Activated T-helper 2 cell treated with anti-CD3 and anti-CD28 coated beads, Interferon-gamma antibody, Interleukin-2, Interleukin-4, amounts not matched to agents 10 μg/mL and 5 μg/mL and 100 μg/mL, durations not matched to agents 14 hours and 24 hours and 36 hours (primary cell): ENCODE measurements at places on chromosomes 5 and 9. TPM values are rescaled to one million over a fixed set of nuclear protein-coding genes. Genes with fewer than 3 reads are reported as not detected.

GRCh38 chr5:170747851-170748250 lies 35.7 kb upstream of the GABRP start:
- no peaks in the 10 kb centered on the region for H3K36me3 ChIP-seq
- no peak overlapping the region for H3K4me3 ChIP-seq
- H3K27ac ChIP-seq, result no peak overlapping the region
- H3K27me3 ChIP-seq, result peaks cover 17% of the 10 kb centered on the region
- DNase-seq, result no peak
- no peaks in the 10 kb centered on the region for H3K4me1 ChIP-seq

DNA sequence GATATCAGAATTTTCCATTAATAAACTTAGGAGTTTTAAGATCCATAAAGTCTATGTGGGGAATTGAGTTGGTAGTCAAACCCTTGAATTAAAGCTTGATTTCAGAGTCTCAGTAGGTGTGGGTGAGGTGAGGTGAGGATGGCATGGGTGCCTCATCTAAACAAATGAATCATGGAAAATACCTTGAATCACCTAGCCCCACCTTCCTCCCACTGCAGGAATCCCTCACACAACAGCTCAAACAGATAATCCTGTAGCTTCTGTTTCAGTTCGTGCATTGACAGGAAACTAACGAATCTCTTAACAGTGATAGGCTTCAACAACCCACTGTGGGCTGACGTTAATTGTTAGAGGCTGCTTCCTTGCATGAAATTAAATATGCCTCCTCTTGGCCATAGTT lies 185.0 kb downstream of the SREK1 start:
- H3K4me1 ChIP-seq, result no peaks in the 10 kb centered on the region
- H3K27me3 ChIP-seq, result peaks cover 2% of the 10 kb centered on the region
- no peak overlapping the region for H3K4me3 ChIP-seq
- no peak overlapping the region for H3K27ac ChIP-seq
- DNase-seq, result no peak

SLC6A3 gene
- total RNA-seq, result not detected in 2 replicates

RLN2 gene
- total RNA-seq, result 1.4 and 1.7 TPM in 2 replicates

PCDHGB5 gene
- 0.62 and 0.92 TPM in 2 replicates for total RNA-seq

PCDHA9 gene
- not detected in 2 replicates for total RNA-seq
